Cortex of kidney (tissue), 1 donor: ENCODE measurements at places on chromosomes 6 and 20.

DNA sequence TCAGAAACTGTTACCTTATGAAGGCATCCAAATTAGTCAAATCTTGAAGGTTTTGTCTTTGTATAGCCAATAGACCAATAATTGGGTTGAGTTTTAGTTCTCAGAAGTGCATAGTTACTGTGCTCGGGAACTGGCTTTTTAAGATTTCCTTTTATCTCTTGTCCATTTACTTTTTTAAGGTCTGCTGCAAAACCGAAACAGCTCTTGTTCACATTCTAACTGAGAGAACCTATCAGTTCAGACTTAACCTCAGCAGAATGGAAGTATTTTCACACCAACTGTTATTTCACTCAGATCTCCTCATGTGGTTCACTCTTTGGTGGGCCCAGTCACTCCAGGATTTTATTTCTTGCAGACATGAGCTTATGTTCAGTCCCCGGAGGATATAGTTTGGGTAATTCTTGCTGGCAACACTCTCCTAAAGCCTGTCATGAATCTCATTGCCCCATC lies 55.5 kb downstream of the TPBG start:
- no peak for DNase-seq

DNA sequence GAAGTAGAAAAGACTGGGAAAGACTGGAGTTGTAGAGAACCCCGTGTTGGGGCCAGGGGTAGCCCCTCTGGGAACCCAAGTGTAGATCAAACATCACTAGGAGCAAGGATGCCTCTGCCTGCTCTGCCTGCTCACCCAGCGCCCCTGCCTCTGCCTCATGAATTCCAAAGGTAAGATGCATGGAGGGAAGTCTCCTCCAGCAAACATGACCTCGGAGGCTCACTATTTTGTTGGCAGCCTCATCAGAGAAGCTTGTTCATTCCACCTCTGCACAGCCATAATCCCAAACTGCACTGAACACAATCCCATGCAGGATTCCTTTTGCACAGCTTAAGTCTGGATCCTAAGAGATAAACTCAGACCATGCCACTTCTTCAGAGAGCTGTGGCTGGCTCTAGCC lies 4.9 kb downstream of the FRS3 start:
- DNase-seq, result no peak

DNA sequence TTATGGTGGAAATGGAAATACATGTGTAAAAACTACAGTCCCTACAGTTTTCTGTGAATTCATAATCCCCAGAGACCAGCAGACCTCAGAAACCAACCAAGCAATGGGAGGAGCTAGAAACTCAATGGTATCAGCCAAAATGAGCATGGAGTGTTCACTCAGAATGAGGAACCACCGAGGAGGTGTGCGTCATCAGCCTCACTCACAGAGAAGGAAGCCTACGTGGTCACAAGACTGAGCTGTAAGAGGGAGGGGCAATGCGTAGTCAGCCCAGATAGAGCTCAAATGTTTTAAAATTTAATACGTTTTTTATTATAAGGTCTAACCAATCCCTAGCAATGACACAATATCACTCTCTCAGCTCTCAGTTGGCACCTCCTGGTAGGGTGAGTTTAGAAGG lies 17.4 kb downstream of the MYLK4 start:
- DNase-seq, result no peak

DNA sequence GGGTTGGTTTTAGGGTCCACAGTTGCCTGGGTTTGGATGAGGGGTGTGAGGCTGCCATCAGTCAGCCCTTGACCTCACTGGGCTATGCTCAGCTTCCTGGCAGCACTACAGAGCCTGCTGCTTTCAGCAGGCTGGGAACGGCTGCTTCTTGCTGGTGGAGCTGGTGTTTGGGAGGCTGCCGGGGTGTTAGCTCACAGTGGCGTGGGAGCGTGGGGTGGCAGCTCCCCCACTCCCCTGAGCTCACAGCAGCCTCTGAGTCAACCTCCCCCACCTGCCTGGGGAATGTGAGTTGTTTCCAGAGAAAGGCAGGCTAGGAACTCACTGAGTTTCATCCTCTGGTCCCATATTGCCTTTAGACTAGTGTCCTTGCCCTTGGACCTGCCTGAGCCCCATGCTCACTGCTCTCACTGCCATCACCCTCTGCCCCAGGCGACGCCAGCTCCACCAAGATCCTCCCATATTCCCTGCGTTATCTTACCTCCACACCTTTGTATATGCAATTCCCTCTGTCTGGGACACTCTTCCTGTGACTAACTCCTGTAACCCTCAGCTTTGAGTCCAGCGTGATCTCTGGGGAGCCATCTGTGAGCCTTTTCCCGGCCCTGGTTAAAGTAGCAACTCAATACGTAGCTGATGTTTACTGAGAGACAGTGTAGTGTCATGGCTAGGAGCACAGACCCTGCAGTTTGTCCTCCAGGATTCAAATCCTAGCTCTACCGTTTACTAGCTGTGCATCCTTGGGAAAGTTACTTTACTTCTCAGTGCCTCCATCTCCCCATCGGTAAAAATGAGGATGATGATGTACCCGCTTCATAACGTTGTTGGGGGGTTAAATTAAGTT lies 34.8 kb downstream of the PPP1R16B start:
- no peak for DNase-seq

DNA sequence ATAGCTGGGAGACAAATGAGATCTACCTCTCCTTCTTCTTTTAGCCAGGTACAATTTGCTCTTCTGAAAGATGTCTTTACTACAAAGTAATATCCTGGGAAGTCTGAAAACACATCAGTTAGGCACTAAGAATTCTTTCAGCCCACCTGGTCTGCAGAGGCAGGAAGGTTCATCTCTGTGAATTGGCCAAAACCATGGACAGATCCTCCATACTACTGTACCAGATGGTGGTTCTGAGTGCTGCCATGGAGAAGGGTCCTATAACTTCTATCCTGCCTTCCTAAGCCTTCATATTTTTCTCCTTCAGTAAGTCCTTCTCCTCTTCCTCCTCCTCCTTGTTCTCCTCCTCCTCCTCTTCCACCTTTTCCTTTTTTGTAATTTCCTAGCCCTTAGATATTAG lies 11.7 kb upstream of the PCSK2 start:
- no peak for DNase-seq

GRCh38 chr6:6393069-6393529 lies 72.6 kb upstream of the F13A1 start:
- DNase-seq, result no peak

DNA sequence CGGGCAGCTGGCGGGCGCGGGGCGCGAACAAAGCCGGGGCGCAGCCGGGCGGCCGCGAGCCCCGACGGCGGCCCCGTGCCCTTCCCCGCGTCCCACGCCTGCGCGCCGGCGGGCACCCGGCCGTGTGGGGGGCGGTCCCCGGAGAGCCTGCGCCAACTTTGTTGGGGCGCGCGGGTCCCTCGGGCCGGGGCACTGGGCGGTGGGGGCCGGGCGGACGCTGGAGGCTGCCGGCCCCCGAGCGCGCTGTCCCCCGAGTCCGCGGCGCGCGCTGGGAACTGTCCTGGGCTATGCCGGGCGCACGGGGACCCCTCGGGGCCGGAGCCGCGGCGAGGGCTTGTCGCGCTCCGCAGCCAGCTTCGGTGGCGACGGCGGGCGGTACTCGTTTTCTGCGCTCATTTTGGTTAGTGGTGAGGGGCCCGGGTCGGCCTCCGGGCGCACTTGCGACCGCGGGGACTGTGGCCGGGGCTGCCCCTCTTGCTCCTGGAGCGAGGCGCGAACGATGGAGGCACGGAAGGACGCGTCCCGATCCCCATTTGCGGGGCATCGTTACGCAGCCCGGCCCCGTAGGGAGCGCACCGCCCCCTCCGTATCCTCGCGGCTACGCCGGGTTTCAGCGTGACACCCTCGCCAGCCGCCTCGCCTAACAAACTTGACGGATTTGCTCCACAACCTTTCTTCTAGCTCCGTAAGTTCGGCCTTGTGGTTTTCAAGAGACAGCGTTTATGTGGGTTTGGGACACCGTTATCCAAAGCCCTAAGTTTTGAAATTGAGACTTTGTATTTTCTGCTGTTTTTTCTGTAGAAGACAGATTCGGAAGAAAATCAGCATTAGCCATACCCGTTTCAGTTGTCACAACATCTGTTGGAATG lies 622 bp downstream of the SS18L1 start:
- no peak for DNase-seq

- DNase-seq, result no peak
Observed at GRCh38 chr6:167839343-167839742, 12.6 kb downstream of the AFDN start.

- no peak for DNase-seq
Observed at GRCh38 chr20:45156713-45157112, 18.0 kb upstream of the PI3 start.

GRCh38 chr6:34597605-34598353 lies 41.6 kb upstream of the SPDEF start:
- DNase-seq, result no peak

- no peak for DNase-seq
Observed at GRCh38 chr20:31569163-31570020, 35.7 kb upstream of the ID1 start.

GRCh38 chr6:138544501-138544900 lies 45.2 kb upstream of the NHSL1 start:
- DNase-seq, result no peak

- no peak for DNase-seq
Observed at GRCh38 chr20:36593347-36593929, 12.1 kb upstream of the RAB5IF start.

DNA sequence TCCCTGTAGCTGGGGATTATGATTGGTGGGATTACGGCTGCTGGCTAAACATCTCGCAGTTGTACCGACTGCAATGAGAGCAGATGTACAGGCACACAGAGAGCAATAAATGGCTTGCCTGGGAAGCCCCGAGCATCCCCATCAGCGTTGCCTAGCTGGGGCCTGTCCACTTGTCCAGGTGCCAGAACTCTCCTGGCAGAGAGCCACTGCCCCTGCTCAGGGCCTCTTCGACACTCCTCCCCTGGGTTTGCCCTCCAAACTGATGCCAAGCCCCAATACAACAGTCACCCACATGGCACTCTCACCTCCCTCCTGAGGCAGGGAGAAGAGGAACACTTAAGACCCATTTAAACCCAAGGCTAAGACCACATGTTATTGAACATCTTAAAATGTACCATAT lies 715.1 kb downstream of the PTPRT start:
- no peak for DNase-seq

GRCh38 chr6:12007887-12008286 lies 4.2 kb upstream of the HIVEP1 start:
- no peak for DNase-seq

GRCh38 chr20:63834491-63834880 lies 3.4 kb upstream of the ZBTB46 start:
- DNase-seq, result no peak

GRCh38 chr6:125231574-125232343 lies 70.0 kb downstream of the HDDC2 start:
- DNase-seq, result no peak

- DNase-seq, result no peak
Observed at GRCh38 chr6:14361956-14362587, 244.5 kb downstream of the CD83 start.

DNA sequence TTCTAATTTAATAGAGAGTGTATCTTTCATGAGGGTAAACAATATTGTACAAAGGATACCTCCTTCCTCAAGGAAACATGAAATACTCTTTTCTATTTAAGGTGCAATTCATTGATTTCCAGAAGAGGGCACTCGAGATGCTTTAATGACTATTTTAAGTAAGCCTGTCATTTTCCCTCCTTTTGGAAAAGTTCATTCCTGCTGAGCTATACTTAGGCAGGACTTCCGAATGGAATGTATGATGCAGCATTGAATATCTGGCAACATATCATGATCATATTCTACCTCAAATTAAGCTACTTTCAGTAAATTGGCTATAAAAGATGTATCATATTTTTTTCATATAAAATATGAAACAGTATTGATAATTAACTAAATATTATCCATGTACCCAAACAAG lies 5.0 kb downstream of the DST start:
- DNase-seq, result no peak

GRCh38 chr20:21570285-21570992 lies 56.6 kb upstream of the NKX2-2 start:
- no peak for DNase-seq

DNA sequence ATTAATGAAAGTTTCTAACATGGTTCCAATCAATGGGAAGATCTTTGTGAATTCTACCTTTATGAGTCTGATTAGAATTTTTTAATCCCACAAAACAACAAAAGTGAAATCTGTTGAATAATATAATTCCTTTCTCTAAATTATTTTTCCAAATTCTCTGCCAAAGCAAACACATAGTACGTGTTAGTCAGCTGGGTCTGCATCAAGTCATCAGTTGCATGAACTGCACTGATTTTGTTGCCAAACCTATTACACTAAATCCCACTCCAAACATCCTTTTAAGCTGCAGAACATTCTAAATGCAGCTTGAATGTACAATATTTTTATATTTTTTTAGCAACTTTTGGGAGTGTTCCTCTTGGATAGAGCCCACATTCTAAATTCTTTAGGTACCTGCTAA lies 199.0 kb upstream of the HSF2 start:
- no peak for DNase-seq

DNA sequence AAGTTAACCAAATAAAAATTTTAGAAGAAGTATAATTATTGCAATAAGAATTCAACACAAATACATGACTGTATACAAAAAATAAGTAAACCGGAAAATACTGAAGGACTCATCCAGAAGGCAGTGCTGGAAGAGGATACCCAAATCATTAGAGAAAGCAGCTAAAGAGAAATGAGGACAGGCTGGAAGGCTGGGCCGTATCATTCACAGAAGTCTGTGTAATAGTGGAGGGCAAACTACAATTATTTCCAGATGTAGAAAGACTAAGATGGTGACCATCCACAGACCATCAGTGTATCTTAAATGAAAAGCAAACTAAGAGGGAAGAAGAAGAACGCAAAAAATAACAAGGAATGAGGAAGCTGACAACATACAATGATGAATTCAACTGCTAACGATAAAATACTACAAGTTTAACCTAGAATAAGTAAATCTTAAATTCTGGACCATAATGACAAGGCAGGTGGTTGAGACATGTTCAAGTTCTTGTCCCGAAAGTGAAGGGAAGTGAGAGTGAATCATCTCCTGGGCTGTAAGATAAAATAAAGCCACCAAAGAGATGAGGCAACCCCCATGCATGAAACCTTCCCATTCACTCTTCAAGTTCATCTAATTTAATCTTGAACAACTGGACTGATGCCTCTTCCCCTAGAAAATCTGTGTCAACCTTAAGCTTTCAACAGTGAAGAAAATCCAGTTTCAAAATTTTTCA lies 71.5 kb downstream of the SLC23A2 start:
- DNase-seq, result no peak

DNA sequence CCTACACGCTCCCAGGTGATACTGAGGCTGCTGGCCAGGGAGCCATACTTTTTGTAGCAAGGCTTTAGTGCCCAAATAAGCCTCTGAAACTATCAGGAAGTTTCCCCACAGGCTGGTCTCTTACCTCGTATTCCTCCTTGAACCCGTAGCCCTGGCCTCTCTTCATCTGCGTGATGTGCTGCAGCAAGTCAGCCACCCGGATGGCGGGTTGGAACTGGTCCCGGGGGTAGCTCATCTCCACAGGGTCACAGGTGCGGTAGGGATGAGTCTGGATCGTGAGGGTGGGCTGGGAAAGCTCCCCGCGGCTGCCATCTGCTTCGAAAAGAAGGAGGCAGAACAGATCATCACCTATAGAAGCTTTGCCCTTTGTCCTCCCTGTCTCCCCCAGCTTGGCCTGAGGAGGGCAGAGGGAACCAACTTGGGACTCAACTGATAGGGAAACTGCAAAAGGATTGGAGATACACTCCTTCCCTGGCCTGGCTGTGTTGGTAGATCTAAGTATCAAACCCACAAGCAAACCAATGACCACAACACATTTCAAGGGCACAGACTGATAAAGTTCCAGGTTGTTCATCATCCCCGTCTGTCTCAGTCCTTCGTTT lies 543.2 kb upstream of the CHD6 start:
- DNase-seq, result no peak

- DNase-seq, result no peak
Observed at GRCh38 chr6:167396659-167397490, 72.0 kb downstream of the TTLL2 start.
